Heart right ventricle (tissue), 16 donors: ENCODE measurements at places on chromosomes 5 and 9. TPM values are rescaled to one million over a fixed set of nuclear protein-coding genes. Genes with fewer than 3 reads are reported as not detected.
A peak's percentile ranks its signal among the peaks of the same experiment; 100 is the strongest.

DNA sequence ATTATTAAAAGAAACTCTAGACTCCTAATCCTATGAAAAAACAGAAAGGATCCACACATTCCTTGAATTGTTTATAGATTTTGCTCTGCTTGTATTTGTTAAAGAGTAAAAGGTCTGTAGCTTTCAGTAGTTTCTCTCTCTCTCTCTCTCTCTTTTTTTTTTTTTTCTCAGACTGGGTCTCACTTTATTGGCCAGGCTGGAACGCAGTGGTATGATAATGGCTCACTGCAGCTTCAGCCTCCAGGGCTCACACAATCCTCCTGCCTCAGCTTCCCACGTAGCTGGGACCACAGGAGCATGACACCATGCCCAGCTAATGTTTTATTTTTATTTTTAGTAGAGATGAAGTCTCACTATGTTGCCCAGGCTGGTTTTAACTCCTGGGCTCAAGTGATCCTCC lies 9.3 kb downstream of the UGT3A2 start:
- no peak for DNase-seq

PFN3 gene
- not detected for polyA plus RNA-seq

DNA sequence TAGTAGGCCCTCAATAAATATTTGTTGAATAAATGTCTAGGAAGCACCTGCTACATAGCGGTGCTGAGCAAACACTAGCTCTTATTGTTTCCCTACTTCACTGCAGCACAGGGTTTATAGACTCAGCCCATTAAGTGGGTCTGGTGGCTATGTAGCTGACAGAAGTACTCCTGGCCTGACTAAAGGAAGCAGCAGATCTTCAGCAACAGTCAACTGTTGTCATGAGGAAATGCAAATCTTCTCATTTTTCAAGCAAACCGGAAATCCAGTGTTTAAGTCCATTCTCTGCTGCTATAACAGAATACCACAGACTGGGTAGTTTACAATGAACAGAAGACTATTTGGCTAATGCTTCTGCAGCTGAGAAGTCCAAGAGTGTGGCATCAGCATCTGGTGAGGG lies 2.8 kb upstream of the TEX10 start:
- no peak for DNase-seq

DNA sequence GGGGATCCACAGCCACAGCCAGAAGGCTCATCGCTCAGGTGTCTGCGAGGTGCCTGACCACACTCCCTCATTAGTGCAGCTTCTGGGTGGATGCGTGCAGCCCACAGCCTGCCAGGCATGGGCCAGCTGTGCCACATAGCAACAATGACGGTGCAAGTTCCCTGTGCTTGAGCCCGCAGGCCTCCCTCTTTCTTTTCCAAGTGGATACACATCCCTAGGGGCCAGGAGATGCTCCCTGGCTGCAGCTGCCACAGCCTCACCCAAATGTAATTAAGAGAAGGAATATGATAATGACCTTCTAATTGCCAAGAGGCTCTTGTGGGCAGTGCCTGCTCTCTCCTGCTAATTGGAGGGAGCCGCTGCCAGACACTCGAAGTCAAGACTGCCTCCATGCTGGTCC lies 116.0 kb upstream of the PPP1R26 start:
- no peak for DNase-seq

DNA sequence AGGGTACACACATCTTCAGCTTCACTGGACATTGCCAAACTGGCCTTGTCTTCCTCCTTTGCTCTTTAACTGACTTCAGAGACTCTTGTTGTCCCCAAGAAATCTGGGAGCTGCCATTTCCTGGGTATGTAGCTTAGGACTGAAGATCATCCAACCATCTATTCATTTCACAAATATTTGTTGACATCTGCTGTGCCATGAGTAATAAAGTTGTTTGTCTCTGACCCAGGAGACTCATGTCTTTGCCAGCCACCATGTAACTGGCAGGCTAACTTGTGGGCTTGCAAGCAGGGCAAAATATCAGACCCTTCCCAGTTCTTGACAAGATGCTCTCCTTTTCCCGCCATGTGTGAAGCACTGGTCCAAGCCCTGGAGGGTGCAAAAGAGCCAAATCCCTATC lies 17.1 kb upstream of the TOR1B start:
- DNase-seq, result no peak

- no peak for DNase-seq
Observed at GRCh38 chr9:129009584-129010141, 18.5 kb downstream of the SH3GLB2 start.

GRCh38 chr9:105242557-105242956 lies 1.9 kb upstream of the SLC44A1 start:
- no peak for DNase-seq

TAF1L gene
- polyA plus RNA-seq, result not detected

DNA sequence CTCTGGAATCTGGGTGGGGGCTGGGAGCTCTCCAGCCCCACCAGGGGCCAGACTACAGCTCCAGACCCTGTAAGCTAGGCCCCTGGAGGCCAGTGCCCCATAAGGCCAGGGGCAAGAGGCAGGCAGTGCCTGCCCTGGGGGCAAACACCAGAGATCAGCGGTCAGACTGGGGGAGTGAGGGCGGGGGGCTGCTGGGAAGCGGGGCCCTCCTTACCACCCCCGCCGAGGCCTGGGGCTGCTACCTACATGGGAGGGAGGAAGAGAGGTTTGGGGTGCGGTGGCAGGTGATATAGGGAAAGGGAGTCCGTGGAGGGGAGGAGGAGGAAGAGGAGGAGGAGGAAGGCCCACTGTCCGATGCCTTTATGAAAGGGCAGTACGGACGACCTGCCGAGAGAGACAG lies 12.7 kb downstream of the PRR7 start:
- DNase-seq, result no peak

MROH2B gene
- polyA plus RNA-seq, result under 0.01 TPM

- no peak for DNase-seq
Observed at GRCh38 chr5:125023673-125024072, 277.2 kb upstream of the ZNF608 start.

GRCh38 chr5:148734518-148734917 lies 80.2 kb upstream of the HTR4 start:
- no peak for DNase-seq

DNA sequence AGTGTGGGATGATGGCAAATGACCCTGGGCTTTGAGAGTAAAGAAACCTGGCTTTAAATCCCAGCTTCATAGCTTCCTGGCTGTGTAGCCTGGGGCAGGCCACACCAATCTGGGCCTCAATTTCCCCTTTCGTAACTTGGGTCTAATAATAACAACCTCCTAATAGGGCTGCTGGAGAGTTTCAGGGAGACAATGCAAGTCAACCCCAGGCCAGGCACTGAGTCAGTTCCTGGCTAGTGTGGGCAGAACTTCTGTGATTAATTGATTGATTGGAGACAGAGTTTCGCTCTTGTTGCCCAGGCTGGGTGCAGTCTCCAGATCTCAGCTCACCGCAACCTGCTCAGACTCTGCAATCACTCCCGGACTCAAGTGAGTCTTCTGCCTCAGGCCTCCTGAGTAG lies 3.3 kb upstream of the SH2D3C start:
- DNase-seq, result no peak

DNA sequence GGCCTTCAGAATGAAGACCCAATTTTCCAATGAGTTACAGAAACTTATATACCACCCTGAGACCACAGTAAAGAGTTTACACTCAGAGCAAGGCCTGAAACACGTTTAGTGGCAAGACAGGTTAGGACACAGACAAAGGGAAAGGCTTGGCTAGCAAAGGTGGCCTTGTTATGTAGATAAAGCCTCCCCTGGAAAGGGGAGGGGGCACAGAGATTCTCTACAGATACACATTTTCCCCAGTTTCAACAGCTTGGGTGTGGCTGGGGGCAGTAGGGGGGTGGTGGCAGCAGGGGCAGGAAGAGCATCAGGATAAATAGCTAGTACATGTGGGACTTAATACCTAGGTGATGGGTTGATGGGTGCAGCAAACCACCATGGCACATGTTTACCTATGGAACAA lies 51.9 kb upstream of the PPP1R2B start:
- no peak for DNase-seq

- DNase-seq, result no peak
Observed at GRCh38 chr9:135614821-135615665, 24.3 kb downstream of the GLT6D1 start.

- no peak for DNase-seq
Observed at GRCh38 chr9:104682642-104683041, 11.7 kb upstream of the OR13D1 start.

- DNase-seq, result peak; percentile 78
Observed at GRCh38 chr9:83956436-83957247, 23.4 kb downstream of the HNRNPK start.

- DNase-seq, result no peak
Observed at GRCh38 chr5:40652441-40653220, 27.1 kb upstream of the PTGER4 start.

- DNase-seq, result no peak
Observed at GRCh38 chr5:130805648-130806047, 359.4 kb downstream of the HINT1 start.

DNA sequence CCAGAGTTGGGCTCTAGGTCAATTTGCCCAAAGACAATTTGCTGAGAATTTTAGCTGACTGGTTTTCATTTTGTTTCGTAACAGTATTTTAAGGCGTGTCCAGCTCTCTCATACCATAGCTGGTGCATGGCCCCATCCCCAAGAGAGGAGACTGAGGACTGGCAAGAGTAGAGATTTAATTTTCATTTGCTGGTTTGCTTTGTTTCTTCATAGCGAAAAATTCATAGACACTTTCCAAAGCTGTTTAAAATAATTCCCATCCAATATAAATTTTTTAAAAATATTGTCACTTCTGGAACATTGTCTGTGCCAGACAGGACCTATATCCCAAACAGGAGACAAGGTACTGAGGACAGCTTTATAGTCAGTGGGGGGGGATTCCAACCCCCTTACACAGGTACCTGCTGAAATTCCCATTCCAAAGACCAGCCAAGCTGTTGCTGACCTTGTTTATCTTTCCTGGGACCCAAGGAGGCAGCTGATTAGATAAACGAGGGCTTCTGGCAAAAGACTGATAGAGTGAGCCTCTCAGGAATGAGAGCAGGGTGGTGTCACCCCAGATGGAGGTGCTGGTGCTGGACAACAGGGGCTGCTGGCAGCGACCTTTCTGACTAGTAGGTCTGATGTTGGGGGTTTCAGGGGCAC lies 6.8 kb upstream of the ANGPTL2 start:
- DNase-seq, result no peak

DNA sequence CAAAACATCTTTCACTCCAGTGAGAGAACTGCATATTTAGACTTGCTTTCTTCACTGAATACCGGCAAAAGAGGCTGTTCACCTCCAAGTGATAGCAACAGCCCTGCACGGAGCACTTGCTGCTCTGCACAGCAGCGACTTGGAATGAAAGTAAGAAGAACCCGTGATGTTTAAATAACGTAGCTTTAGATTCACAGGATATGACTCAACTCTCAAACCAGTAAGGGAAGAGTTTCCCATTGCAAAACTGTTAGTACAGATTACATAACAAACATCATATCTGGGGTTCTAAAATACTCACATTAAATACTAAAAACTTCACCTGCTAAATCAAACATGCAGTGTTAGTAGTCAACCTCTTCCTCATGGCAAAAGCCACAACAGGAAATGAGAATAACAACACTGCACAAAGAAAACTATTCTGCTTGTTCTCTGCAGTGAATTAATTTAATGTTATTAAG lies 203.4 kb downstream of the MCTP1 start:
- peak; percentile 25 for DNase-seq

DNA sequence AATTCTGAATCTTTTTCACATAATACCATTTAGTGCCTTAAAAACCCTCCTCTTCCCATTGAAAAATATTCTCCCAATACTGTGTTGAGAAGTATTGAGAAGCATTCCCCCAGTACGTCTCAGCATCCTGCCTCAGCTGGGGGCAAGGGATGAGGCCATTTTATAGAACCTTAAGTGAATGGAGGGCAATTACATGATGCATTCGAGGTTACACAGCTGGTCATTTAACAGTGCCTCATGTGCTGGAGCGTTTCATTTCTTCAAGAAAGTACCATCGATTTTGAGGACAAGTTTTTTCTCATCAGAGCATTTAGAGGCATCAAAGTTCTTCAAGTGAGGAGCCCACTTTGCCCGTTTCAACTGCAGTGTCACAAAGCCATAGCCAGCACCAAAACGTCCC lies 135.6 kb downstream of the DOCK2 start:
- no peak for DNase-seq

DMGDH gene
- polyA plus RNA-seq, result 0.17 TPM

GTF2H2C gene
- 10.5 TPM for polyA plus RNA-seq

DNA sequence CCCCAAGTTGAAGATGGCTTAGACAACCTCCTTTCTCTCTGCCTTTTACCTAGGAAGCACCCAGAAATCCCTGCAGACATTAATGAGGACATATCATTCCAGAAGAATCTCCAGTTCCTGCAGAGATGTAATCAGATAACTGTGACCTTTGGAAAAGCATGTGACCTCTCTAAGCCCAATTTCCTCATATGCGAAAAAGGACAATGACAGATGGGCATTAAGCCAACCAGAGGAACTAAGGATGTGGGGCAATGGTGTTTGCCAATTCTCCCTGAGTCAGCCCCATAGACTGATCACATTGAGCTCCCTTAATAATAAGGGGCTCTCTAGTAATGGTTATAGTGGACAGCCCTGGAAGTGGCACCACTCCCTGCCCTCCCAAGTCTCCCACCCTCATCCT lies 10.1 kb upstream of the FOXI1 start:
- no peak for DNase-seq

LHX6 gene
- 7.5 TPM for polyA plus RNA-seq

GRCh38 chr5:27511061-27511460 lies 472.7 kb upstream of the CDH9 start:
- no peak for DNase-seq

DNA sequence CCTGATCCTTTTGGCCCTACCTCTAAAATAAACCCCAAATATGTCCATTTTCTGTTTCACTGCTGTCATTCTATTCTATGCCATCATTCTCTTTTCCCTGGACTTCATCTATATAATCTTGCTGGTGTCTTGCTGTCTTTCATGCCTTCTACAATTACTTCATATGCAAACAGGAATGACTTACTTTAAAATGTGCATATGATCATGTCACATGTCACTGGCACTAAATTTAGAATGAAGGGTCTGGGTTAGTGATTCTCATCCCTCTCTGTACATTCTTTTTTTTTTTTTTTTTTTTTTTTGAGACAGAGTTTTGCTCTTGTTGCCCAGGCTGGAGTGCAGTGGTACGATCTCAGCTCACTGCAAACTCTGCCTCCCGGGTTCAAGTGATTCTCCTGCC lies 22.9 kb downstream of the FAF2 start:
- DNase-seq, result no peak

PLPP7 gene
- 129 TPM for polyA plus RNA-seq

DNA sequence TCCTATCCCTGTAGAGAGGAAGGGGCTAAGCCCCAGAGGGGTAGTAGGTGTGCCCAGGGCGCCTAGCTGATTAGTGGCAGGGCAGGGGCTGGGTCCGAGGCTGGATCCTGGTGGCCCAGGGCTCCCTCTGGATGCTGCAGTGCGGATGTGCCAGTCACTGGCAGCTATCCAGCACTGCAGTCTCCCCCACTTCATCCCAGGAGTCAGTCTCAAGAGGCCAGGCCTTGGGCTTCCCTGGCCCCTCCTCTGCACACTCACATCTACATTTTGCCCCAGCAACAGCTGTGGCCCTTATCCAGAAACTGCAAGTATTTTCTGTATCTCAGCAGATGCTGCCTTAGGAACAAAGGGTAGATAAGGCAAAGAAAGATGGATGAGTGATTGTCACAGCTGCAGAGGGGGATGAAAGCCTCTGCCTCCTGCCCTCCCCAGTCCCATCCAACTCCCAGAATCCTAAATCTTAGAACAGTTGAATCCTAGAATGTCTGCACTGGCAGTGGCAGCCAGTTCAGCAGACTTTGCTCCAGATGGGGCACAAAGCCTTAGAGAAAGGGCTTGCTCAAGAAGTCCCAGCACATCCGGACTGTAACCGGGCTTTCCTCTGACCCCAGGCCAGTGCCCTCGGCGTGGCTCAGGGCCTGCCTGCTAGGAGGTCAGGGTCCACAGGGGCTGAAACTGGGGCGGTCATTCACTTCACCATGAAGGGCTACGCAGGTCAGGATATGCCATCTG lies 1.6 kb downstream of the ANXA6 start:
- DNase-seq, result peak; percentile 26
